ENCODE measurements at places on chromosomes 12 and 14.

- no peak for DNase-seq
Observed at GRCh38 chr12:21773806-21774205, 700 bp downstream of the KCNJ8 start.

DNA sequence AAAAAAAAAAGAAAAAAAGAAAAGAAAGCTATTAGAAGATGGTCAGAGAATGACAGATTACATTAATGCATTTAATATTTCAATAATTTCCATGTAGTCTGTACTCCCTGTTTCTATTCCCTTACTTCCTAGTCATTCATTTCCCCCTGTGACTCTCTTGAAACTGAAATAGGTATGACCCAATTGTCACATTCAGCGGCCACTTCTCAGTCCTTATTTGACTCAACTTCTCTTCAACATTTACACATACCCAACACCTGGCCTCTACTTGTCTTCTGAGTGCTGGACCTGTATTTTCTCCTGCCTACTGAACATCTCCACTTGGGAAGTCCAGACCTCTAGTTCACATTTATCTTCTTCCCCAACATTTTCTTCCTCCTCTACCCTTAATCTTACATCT is 7.2 kb downstream of the EEA1 start:
- DNase-seq: no peak

- DNase-seq: no peak
Observed at GRCh38 chr14:20434701-20435581, 1.0 kb downstream of the KLHL33 start.

- no peak for DNase-seq
Observed at GRCh38 chr14:88473791-88474190, 81.0 kb downstream of the PTPN21 start.

- no peak for DNase-seq
Observed at GRCh38 chr12:43312991-43313505, 239.0 kb downstream of the ADAMTS20 start.

GRCh38 chr12:47590771-47591360 is 115.0 kb downstream of the RPAP3 start:
- no peak for DNase-seq

DNA sequence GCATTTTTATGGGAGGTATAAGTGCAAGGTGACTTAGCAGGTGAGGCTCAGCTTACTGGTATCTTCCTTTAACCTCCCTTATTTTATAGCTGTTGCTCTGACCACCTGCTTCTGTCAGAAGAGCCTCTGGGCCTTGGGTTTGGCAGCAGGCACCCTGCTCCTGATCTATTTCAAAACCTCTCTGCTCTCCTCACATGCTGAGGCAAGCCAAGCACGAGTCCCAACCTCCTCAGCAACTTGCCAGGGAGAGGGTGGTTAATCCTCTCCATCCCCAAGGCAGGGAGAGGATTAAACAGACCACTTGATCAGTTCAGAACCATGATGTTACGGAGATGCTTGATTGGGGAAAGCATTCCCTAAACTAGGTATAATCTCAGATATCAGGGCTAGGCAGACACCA is 5.4 kb downstream of the PLEKHH1 start:
- DNase-seq: no peak

DNA sequence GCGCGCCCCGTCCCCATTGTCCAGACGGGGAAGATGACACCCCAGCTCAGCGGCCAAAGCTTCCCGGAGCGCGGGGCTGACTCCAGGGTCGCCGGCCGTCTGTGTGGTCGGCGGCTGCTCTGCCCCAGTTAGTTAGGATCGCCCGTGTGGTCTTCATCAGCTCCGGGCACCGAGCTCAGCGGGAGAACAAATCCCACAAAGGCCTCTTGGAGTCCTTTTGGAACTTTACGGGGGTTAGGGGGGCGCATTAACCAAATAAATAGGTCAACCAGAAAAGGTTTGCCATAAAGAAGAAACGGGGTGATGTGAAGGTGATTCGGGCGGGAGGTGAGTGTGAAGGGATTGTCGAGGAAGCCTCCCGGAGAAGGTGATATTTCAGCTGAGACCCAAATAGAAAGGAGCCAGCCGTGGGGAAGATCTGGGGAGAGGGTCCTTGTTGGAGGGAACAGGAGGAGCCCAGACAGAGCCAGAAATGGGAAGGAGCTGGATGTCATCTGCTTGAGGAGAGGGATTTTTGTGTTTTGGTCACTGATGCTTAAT is 697 bp downstream of the ATP6V0A2 start:
- DNase-seq: no peak

- no peak for DNase-seq
Observed at GRCh38 chr12:92529944-92530343, 172.8 kb upstream of the PLEKHG7 start.

DNA sequence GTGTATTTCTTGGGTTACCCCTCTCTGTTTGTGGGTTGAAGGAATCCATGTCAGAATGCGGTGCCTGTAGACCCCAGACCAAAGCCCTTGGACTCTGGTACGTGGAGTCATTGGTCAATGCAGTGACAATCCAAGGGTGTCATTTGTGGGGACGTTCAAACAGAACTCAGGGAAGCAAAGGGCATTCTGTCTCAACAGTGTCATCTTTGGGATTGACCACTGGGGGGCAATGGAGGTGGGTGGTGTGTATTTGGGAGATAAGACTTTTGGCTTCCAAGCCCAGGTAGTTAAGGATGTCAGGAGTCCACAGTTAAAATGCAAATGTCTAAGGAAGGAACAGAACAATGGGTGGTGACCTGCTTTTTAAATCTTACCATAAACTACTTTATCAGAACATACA is 54.6 kb upstream of the CCDC175 start:
- no peak for DNase-seq

DNA sequence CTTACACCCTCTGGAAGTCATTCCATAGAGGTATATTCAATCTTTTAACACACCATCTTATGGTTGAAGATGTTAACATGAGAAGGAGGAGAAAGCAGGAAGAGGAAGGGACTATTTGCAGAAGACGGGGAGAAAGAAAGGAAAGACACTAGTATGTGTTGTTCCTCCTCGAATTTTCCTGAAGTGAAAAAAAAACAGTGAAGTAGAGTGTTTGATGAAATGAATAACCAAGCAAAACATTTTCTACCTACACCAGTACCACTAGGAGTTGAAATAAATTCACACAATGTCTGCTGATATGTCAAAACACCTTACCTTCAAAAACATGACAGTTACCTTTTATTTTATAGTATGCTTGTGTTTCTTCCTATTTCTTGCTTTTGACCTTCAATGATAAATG is 1.4 kb upstream of the CNOT2 start:
- DNase-seq: no peak

DNA sequence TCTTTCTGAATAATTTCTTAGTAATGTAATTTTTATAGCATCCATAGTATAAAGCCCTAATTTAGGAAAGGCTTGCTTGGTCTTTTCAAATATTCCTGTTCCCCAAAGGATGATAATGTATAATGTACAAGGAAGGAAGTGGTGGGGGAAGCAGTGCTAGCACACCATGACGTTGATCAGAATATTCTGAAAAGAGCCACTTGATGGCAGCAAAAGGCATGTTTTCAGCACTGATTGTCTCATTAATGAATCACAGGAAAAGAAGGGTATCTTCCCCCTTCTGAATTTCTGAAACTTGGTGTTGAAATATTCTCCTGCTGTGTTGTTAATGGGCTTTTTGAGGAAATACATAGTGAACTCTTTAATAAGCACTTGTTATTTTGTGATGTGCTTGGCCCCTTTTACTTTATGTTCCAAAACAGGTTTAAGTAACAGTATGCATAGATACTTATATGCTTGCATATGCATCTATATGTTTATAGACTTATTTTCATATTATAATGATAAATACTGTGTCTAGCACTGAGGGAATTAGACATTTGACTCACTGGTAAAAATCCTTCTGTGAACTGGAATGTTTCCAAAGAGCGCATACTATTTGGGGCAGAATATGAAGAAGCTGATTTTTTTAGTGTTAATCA is 122.0 kb downstream of the TMEM117 start:
- DNase-seq: no peak

GRCh38 chr14:102215071-102215470 is 75.4 kb downstream of the WDR20 start:
- no peak for DNase-seq

- no peak for DNase-seq
Observed at GRCh38 chr12:68521321-68521839, 89.3 kb upstream of the RAP1B start.

- no peak for DNase-seq
Observed at GRCh38 chr12:6535960-6536847, 1.9 kb downstream of the GAPDH start.

GRCh38 chr12:3580094-3580749 is 89.2 kb downstream of the PRMT8 start:
- no peak for DNase-seq

DNA sequence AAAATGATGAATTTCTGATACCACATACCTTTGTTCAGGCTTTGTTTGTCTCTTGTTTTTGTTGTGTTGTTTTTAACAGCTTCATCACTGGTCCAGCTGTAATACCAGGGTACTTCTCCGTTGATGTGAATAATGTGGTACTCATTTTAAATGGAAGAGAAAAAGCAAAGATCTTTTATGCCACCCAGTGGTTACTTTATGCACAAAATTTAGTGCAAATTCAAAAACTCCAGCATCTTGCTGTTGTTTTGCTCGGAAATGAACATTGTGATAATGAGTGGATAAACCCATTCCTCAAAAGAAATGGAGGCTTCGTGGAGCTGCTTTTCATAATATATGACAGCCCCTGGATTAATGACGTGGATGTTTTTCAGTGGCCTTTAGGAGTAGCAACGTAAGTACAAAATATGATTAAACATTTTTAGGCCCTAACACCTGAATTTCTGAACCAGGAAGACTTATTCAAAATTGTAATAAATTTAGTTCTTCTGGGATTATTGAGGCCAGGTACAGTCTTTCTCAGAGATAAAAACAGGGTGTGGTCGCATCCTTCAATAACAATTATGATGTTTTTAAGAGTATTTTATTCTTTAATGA is 22.4 kb downstream of the RXYLT1 start:
- DNase-seq: no peak

GRCh38 chr14:105525861-105526775 is at the start of gene TMEM121:
Gene TMEM121, plus strand, starts transcription at chr14:105526583. Its CDS starts 2,252 bp downstream, at chr14:105528835.
- DNase-seq: no peak

DNA sequence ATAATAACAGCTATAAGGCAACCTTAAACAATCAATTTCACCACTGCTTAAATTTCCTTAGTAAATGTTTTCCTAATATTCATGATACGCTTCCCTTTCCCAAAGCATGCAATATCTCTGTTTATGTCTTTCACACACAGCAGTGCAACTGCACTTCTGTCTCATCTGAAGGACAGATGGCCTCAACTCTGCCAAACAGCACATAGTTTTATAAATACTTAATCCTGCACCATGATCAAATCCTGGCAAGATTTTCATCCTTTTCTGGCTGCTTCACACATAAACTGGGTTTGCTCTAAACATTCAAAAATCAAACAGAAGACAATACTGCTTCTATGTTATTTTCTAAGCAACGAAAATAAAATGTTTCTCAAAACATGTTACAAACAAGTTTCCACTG is 266.3 kb downstream of the ITPR2 start:
- no peak for DNase-seq

DNA sequence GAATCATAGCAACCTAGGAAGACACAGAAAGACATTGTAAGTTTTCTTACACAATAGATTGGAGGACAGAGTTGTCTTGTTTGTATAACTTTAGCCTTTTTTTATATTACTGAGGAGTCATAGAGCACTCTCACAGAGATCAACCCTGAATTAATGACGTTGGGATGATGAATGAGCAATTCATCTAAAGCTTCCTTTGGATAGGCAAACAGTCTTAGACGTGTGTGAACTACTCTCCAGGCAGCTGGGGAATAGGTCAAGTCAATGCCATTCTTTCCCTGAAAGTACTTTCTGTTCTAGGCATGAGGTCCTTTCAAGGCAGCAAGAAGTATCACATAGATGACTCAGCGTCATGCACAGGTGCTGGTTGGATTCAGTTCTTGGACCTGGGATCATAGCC is 369.1 kb upstream of the NOVA1 start:
- peak; percentile 60 for DNase-seq

DNA sequence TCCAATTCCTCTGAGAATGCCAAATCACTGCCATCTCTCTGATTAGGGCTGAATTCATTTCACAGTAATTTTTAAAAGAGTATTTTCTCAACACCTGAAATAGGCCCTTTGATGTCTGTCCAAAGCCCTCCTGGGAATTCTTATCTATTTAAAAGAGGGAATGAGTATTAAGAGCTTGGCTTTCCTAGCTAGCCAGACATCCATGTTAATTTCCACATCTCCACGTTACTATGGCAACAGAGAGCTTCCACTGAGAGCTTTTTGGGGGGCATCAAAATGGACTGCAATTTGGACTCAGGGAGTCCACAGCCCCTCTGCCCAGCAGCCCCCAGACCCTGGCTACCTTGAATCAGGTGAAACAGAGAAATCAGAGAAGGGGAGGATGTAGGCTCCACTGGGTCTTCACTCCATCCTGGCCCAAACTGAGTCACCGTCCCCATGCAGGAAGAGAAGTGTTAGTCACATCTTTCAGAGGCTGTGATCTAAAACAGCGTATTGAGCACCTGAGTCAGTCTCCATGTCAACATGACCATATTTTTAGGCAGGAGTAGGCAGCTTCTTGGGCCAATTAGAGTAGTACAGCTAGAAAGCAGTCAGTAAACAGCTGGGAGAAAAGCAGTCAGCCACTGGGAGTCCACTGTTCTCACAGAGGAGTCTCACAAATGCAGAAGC is 7.0 kb upstream of the FICD start:
- peak; percentile 27 for DNase-seq

DNA sequence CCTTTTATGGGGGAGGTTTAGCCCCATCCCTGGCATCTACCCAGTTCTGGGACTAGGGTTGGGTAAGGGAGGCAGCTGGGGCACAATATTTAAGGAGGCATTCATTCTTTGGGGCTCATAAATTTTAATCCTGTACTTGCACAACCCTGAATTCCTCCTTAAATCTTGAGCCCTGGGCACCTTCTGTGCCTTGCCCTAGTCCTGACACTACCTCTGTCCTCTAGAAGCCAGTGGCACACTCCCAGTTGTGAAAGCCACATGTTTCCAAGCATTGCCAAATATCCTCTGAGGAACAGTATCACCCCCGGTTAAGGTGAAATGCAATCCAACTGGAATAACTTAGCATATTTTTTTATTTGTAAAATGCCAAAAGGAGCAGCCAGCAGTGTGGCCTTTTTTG is 36.6 kb downstream of the SLC16A7 start:
- DNase-seq: no peak

- no peak for DNase-seq
Observed at GRCh38 chr14:74682169-74682952, 30.5 kb downstream of the AREL1 start.

- no peak for DNase-seq
Observed at GRCh38 chr12:15584366-15585041, 204.7 kb downstream of the EPS8 start.

GRCh38 chr14:104550861-104551728 is 28.5 kb upstream of the C14orf180 start:
- DNase-seq: no peak

GRCh38 chr12:6070472-6071257 is 53.8 kb downstream of the VWF start:
- peak; percentile 78 for DNase-seq

GRCh38 chr14:36035675-36036074 is 140.8 kb downstream of the PTCSC3 start:
- DNase-seq: no peak

Data from epithelial cell of prostate (primary cell).